T-helper 17 cell (primary cell): ENCODE measurements at places on chromosomes 7 and 10. TPM values are rescaled to one million over a fixed set of nuclear protein-coding genes. Genes with fewer than 3 reads are reported as not detected.

Gene NACAD
- total RNA-seq = 0.47 TPM

Gene PAPOLB
- not detected for total RNA-seq

Gene TTYH3
- total RNA-seq = 13.2 TPM

Gene FKBP6
- not detected for total RNA-seq

Gene GDF10
- total RNA-seq = 0.17 TPM

Gene PROSER2
- 3.2 TPM for total RNA-seq

Gene SFMBT2
- total RNA-seq = 18.2 TPM

Gene CCL24
- total RNA-seq = not detected

Gene LIPJ
- not detected for total RNA-seq

GRCh38 chr10:133438711-133439273, 14.4 kb upstream of the SPRN start:
- DNase-seq = no peak

DNA sequence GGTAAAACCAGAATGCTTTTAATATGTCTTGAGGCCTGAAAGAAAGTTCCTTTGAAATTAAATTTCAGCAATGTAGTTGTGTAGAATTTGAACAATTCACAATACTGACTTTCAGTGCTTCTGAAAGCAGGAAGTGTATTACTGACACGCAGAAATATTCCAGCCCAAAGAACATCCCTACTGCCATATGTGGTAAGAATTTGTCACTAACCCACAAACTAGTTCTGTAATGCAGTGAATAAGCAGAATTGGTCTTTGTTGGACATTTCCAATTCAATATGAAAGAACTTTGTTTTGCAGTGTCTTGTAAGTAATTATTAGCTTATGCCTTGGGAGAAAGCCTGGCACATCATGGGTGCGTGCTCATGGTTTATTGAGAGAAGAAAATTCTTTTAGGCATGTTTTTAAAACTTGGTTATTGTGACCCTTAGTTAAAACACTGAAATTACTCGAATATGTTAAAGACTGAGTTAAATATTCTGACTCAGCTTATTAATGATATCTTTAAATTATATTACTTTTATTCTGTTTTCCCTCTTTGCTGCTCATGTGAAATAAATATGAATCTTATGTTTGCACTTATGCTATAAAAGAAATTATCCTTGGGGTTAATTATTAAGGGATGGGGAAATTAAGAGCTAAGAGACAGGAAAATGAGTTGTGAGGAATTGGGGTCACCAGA, 33.4 kb downstream of the PTPN12 start:
- no peak for DNase-seq

- no peak for DNase-seq
These were observed 45.8 kb upstream of the GLCCI1 start for GRCh38 chr7:7922684-7923385.

GRCh38 chr7:74405191-74405898, 48.4 kb upstream of the GTF2IRD1 start:
- DNase-seq = no peak

DNA sequence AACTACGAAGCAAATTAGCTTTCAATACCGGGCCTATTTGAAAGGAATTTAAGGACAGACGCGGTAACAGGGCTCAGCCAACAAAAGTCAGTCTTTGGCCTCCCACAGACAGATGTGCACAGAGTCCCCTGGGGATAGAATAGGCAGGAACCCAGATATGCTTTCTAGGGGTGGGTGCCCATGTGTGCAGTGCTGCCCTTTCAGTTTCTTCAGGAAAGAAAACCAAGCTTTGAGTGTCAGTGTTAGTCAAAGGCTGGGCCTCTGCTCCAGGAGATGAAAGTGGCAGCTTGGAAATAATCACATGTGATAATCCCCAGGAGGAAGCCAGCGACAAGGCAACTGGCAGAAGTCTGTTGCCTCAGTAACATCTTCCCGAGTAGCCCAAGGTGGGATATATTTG, 43.8 kb upstream of the CSTF2T start:
- no peak for DNase-seq

GRCh38 chr10:11162828-11163599, 145.3 kb downstream of the CELF2 start:
- peak; percentile 66 for DNase-seq

DNA sequence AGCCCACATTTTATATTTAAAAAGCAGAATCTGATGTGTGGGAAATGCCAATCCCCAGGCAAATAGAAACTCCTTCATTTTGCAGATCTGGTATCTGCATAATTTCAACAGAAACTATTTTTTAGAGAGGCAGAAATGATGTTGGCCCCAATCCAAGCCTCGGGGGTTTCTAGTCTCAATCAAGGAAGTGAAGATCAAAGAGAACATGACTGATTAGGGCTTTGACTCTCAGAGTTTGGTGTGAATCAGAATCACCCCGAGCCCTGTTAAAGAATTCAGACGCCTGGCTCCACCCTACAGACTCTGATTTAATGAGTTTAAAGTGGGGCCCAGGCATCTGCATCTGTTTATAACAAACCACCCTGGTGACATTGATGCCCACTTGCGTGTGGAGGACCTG, 36.7 kb upstream of the UBE2H start:
- no peak for DNase-seq

- no peak for DNase-seq
These were observed 9.5 kb upstream of the TSGA13 start for GRCh38 chr7:130695840-130696239.

DNA sequence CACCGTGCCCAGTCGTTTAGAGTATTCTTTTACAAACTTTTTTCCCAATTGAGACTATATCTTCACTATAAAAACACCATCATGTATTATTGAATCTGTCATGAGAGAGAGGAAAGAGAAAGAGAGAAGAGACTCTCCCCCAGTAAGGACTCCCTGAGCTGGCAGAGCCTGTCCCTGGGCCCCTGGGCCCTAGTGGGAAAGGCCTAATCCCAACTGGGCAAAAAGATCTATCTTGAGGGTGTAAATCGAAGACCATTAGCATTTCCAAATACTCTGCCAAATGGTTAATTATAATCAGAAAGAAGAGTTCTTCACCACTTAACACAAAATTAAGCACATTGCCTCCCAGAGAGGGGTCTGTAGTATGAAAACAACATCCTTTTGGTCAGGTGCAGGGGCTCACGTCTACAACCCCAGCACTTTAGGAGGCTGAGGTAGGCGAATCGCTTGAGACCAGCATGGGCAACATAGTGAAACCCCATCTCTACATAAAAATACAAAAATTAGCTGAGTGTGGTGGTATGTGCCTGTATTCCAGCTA, 108.2 kb downstream of the SKIDA1 start:
- no peak for DNase-seq

DNA sequence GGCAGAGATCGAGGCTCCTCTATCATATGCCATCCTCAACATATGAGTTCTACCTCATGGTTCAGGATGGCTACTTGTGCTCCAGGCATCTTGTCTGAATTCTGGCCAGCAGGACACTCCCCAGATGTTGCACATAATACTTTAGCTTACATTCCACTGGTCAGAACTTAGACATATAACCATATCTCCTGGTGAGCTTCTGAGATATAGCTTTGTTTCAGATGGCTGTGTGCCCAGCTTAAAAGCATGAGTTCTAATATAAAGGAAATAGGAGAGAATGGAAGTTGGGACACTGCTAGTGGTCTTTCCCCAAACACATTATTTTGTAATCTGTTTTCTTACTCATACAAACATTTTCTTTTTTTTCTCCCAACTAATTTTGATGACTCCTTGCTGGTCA, 50.8 kb upstream of the IFRD1 start:
- DNase-seq = no peak

DNA sequence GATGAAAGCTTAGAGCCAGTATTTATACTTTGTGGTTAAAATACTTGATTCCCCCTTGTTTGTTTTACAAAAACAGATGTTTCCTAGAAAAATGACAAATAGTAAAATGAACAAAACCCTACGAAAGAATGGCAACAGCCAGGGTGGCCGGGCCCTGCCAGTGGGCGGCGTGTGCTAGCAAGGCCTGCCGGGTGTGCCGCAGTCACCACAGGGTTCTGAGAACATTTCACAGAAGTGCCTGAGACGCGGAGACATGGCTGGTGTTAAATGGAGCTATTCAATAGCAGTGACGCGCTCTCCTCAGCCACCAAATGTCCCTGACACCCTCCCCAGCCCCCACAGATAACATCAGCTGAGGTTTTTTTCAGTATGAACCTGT, 14.5 kb downstream of the GPR146 start:
- no peak for DNase-seq

- no peak for DNase-seq
These were observed 96.2 kb upstream of the SVIL start for GRCh38 chr10:29730969-29731368.

DNA sequence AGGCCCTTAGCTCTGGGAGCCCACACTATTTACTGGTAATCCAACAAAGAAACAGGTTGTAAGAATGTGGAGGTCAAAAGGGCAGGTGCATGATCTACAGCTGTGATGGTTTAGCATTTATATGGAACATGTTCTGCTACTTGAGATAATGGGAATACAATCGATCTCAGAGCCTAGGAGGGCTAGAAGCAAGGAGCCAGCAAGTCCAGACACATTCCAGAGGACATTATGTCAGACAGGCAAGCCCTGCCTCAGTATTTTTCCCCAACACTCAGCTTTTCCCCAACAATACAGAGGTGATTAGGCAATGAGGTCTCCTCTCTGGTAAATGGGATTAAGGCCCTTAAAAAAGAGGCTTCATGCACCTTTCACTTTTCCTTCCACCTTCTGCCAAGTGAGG, 21.4 kb upstream of the GNAT3 start:
- no peak for DNase-seq
